ENCODE measurements at places on chromosomes 4 and X.
A peak's percentile ranks its signal among the peaks of the same experiment; 100 is the strongest.

DNA sequence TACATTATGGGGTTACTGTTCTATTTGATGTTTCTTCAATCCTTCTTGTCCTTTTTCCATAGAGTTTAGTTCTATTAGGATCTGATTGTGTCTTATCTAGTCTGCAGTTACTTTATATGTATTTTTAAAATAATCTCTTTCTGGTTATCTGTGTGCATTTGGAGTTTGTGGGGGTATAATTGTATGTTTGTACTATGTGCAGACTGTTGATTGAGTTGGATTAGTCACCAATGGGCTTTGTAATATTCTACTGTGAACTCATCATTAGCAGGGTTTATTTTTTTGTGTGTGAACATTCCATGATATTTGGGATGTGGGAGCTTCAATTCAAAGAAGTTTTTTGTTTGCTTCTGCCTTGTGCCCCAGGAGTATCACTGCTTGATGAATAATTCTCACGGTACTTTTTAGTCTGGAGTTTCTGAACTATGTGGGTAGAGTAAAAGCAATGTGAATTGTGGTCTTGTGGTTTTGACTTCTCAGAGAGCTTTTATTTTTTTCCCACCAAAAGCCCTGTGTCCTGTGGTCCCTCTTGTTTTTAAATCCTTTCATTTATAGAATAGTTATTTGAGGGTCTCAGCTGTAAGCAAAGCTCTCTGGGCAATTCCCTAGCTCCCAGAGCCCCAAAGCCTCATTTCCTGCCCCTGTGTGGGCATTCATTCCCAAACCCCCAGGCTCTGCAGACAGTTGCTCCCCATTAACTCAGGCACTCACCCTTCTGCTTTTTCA, 127.8 kb downstream of the PHKA2 start:
- no peak for DNase-seq

DNA sequence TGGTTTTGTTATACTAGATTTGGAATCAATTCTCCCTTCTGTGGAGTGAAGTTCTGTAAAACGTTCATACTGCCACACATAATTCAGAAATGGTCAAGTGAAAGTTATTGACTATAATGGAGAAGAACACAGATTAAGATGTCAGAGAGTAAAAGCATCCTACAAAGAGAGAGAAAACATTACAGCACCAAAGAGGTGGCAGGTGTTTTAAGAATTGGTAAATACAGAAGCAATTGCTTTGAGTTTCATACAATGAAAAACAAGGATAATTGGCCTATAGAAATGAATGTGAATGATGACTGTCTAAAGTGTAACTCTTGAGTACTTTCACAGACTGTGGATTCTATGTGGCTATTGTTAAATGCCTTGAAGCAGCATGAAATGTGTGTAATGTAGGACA, 435.6 kb upstream of the SMIM31 start:
- no peak for DNase-seq

GRCh38 chrX:23667239-23668177, at the start of gene PRDX4:
TSS of gene PRDX4 (plus strand) at chrX:23667493. CDS start at chrX:23667571, 78 bp downstream.
- peak; percentile 80 for DNase-seq

- DNase-seq, result no peak
Measured at GRCh38 chr4:24279469-24279868, 304.9 kb downstream of the DHX15 start.

- no peak for DNase-seq
Measured at GRCh38 chr4:54526560-54526959, 131.2 kb upstream of the KIT start.

- no peak for DNase-seq
Measured at GRCh38 chr4:186570193-186570996, 15.0 kb upstream of the MTNR1A start.

DNA sequence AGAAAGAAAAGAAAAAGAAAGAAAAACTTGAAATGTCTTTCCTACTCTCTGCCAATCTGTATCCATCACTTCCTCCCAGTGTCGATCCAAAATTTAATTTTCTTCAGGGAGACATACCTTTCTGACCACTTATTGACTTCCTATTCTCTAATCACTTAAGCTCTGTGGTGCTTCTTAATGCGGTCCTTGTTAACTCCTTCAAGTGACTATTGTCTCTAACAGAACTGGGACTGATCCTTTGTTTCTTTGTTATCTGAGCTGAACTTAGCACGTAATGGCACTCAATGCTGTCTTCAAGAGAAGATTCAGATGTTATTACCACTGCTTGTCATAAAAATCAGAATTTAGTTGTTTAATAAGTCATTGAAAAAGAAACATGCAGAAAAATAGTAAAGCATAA, 31.2 kb downstream of the LARP7 start:
- no peak for DNase-seq

GRCh38 chr4:128700659-128701350, 108.7 kb upstream of the JADE1 start:
- DNase-seq, result no peak

GRCh38 chr4:3331511-3332394, 38.9 kb downstream of the RGS12 start:
- DNase-seq, result no peak

- DNase-seq, result no peak
Measured at GRCh38 chr4:30264465-30264864, 455.7 kb upstream of the PCDH7 start.

DNA sequence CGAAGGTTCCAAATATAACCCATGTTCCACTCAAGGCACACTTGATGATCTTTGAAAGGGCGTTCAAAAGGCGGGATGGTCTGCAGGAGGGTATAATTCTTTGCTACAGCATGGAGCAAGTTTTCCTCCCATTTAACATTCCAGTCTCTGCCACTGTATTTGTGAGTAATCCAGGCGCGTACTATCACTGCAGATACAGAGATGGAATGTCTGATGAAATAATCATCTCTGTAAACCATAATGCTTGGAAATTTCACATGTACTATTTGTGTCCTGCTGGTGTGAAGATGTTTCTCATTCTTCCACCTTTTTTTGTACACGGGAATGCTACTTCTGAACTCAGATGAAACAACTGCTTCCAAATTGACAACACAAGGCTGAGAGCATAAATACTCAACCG, 15.5 kb downstream of the SEL1L3 start:
- DNase-seq, result no peak

DNA sequence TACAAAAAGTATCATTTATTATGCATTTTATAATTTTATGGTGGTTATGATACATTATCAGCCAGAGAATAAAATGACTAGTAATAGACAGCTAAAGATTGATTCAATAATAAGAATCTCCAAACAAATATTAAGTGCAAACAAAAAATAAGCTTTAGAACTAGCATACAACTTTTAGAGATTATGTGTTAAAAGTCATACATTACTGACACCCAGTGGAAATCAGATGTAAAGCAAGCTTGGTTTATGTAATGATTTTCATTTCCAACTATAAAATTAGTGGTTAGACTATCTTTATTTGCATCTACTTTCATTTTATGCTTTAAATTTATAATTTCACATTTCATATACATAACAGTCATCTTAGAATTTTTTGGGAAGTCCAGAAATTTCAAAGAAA, 57.7 kb downstream of the IL13RA2 start:
- DNase-seq, result no peak

- no peak for DNase-seq
Measured at GRCh38 chr4:4270529-4270928, 19.4 kb downstream of the LYAR start.

- DNase-seq, result no peak
Measured at GRCh38 chrX:155870958-155871357, 10.2 kb upstream of the VAMP7 start.

DNA sequence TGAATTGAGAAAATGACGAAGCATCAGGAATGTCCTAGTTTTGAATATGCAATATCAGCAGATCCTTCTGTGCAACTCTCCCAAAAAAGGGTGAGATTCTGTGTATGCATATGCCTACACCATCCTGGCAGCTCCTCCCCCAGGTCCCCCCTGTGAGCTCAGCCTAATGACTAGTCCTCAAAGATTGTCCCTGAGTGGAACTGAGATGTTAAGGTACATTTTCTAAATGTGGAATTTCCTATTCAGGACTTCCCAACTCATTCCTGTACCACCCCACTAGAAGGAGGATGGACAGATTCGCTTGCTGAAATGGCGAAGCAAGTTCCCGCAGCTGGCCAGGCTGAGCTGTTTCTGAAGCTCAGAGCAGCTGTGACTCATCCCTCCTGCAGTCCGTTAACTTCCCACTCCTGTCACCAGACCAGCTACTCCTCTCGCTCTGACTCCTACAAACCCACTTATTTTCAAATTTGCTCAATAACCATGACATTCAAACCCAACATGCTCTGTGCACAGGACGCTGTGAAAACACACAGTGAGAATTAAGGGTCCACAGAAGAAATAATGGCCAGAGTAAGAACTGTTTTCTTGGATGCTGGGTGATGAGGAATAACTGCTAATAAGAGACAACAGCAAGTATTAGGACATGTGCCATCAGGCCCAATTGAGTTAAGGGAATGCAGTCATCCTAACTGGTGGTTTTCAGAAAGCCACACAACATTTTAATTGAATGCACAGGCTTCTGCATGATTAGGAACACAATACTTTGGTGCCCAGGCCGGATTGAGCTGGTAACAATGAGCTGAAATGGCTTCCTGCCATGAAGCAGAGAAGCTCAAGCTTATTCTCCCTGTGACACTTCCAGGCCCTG, 40.0 kb upstream of the IRF2 start:
- peak; percentile 85 for DNase-seq

DNA sequence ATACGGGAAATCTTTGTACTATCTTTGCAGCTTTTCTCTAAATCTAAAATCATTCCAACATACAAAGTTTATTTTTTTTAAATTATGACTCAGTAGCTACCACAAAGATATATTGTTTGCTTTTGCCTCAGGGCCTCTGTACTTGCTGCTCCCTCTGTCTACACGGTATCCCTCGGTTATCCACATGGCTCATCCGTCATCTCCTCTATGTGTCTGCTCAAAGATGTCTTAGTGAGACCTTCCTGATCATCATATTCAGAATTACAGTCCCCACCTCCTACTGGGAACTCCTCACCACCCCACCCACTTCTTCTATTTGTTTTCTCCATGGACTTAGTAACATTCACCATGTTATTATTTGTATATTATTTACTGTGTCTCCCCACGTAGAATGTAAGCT, 107.8 kb downstream of the PARM1 start:
- DNase-seq, result no peak

DNA sequence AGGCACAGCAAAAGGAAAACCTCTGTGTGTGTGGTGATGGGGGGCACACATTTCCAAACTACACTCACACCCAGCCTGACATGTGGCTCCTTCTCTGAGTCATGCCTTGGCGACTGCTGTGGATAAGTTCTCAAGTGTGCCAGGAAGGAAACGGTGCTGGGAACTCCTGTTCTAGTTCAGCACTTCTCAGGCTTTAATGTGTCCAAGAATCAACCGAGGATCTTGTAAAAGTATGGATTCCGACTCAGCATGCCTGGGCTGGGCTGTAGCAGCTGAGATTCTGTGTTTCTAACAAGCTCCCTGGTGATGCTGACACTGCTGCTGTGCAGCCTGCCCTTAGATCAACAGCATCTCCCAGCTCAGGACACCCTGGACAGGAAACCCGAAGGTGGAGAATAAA, 20.2 kb downstream of the CLNK start:
- no peak for DNase-seq

GRCh38 chr4:166174717-166175490, 301.9 kb downstream of the TLL1 start:
- no peak for DNase-seq

DNA sequence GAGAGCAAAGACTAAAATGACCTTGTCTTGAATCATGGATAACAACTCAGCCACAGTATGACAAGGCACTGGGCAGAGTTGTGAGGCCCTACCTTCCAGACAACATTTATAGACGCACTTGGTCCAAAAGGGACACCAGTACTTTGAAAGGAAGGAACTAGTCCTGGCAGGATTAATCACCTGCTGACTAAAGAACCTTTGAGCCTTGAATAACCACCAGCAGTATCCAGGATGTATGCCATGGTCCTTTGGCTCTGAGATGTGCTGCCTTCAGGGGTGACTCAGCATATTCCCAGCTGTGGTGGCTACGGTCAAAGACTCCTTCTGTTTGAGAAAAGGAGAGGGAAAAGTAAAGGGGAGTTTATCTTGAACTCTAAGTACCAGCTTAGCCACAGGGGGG, 118.1 kb upstream of the PRR32 start:
- no peak for DNase-seq

DNA sequence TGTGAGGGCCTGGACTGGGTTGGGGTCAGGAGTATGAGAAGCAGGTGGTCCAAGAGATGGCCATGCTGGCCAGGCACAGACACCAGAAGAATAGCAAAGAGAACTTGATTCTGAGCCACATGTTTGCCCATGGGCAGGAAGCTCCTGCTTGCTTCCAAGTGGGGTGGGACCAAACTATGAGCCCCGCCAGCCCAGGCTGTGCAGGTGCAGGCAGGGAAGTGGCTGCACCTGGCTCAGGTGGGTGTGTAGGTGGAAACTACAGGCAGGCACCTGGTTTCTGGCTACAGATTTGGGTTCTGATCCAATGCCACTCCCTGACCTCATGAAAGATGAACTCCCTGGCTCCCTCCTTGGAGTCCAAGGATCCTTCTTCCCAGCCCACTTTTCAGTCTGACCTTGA, 207.9 kb upstream of the KLF3 start:
- DNase-seq, result no peak

DNA sequence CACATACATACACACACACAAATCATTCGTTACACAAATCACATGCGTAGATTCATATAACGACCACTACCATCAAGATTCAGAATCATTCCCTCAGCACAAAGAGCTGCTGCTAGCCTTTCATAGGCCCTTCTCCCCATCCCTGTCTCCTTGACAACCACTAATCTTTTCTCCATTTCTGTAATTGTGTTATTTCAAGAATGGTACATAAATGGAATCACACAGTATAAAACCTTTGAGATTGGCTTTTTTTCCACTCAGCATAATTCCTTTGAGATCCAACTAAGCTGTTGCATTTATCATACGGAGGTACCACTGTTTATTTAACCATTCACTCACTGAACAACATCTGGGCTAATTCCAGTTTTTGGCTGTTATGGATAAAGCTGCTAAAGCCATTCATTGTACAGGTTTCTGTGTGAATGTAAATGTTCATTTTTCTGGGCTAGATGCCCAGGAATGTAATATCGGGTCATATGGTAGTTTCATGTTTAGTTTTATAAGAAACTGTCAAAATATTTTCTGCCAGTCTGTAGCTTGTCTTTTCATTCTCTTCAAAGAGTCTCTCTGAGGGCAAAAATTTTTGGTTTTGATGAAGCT, 64.1 kb downstream of the USP11 start:
- DNase-seq, result no peak

DNA sequence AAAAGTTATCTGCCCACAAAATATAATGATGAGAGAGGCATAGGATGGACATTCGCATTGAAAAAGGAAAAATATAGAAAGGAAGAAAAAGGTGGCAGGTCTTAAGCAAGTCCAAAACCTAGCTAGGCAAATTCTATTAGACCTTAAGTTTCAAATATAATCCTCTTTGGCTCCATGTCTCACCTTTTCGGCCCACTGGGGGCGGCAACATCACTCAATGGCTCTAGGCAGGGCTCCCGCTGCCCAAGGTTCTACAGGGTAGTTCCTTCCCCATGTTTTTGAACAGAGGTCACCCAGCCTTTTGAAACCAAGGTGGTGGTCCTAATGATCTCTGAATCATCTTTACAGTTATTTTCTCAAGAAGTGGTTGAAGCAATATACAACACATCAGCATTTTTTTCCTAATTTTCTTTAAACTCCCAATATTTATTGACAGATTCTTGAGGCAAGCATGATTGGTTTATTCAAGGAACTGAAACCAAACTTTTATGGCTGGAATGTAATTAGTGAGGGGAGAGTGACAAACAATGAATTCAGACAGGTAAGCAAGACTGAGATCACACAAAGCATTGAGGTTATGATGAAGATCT, 309.4 kb downstream of the ANTXR2 start:
- no peak for DNase-seq
